Cardiac septum (tissue), 1 donor: ENCODE measurements at places on chromosomes 3 and 15. TPM values are rescaled to one million over a fixed set of nuclear protein-coding genes. Genes with fewer than 3 reads are reported as not detected.

Gene AADACL2
- total RNA-seq: not detected

Gene C2CD4A
- total RNA-seq: 0.05 TPM

Gene ALDH1L1
- total RNA-seq: 26.8 TPM

Gene COLQ
- 41.7 TPM for total RNA-seq

Gene GALNT15
- 1.3 TPM for total RNA-seq

Gene MYLK
- total RNA-seq: 17.8 TPM

Gene GP9
- 0.27 TPM for total RNA-seq

Gene PLS1
- total RNA-seq: 0.81 TPM

Gene GOLGA6A
- total RNA-seq: not detected

Gene PRICKLE2
- total RNA-seq: 12.4 TPM

Gene CFAP100
- not detected for total RNA-seq

Gene GASK1A
- 0.16 TPM for total RNA-seq

Gene ABHD6
- total RNA-seq: 4.9 TPM

Gene FBXW12
- total RNA-seq: not detected

Gene SCAANT1
- total RNA-seq: not detected

Gene MAN2C1
- total RNA-seq: 153 TPM

Gene CRYGS
- total RNA-seq: 1.8 TPM

Gene ANXA2
- total RNA-seq: 177 TPM

Gene SLC41A3
- total RNA-seq: 35.6 TPM

Gene PP2D1
- not detected for total RNA-seq

Gene COPG1
- 122 TPM for total RNA-seq

Gene HERC2
- total RNA-seq: 65.6 TPM

Gene GRAMD2A
- total RNA-seq: not detected
